ENCODE measurements at places on chromosomes 4 and X.

DNA sequence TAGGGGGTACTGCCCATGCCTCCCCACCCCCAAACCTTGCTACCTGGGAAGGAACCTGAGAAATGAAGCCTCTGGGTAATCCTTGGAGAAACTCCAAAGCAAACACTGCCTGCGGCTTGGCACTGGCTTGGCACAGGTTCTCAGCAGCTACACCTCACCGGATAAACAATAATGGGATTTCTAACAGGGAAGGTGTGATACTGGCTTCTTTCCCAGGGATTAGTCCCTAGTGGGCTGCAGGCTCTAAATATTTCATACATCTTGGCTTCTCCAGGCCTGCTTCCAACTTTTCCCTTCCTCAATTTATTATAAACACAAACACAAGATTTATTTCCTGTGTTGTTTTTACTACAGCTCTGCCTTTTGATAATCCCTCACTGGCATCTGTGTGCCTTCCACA lies 12.5 kb downstream of the SEC24D start:
- no peak overlapping the region for H3K27ac ChIP-seq
- no peak overlapping the region for H3K4me3 ChIP-seq
- H3K4me1 ChIP-seq: no peaks in the 10 kb centered on the region
- DNase-seq: no peak
- no peaks in the 10 kb centered on the region for H3K27me3 ChIP-seq

DNA sequence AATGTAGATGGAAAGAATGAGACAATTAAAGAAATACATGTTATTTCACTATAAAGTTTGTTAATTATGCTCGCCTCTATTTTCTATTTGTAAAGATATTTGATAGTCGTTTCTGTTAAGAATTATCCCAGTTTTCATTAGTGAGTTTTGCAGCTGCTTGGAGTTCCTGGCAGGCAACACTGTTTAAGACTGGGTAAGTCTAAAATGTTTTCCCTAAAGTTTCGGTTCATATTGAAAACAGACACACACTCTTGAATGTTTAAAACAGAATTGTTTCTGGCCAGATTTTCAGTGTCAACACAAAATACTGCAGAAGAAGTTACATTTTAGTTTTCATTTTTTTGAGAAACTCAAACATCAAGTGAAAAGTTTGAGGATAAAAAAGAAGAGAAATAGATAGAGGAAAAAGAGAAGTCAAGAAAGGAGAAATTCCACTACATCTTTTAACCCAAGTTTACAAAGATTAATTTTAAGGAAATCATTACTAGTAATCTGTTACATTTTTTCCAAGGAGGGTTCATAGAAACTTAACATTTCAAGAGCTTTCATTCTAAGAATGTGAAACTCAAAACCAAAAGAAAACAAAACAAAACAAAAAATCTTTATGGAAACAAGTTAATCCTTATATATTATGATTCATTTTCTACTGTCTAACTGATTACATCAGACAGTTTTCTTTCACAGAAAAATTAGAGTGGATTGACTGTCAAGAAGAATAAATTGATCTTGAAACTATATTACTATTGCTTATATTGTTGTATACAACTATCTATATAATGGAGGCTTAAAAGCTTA lies 305.5 kb downstream of the FAT4 start:
- no peaks in the 10 kb centered on the region for H3K27me3 ChIP-seq
- no peak overlapping the region for H3K27ac ChIP-seq

- no peak overlapping the region for H3K27ac ChIP-seq
- DNase-seq: no peak
- no peaks in the 10 kb centered on the region for H3K36me3 ChIP-seq
- H3K27me3 ChIP-seq: no peaks in the 10 kb centered on the region
- H3K4me1 ChIP-seq: no peaks in the 10 kb centered on the region
- H3K4me3 ChIP-seq: no peak overlapping the region
These were observed 369.5 kb upstream of the SMIM31 start for GRCh38 chr4:164384416-164384815.

DNA sequence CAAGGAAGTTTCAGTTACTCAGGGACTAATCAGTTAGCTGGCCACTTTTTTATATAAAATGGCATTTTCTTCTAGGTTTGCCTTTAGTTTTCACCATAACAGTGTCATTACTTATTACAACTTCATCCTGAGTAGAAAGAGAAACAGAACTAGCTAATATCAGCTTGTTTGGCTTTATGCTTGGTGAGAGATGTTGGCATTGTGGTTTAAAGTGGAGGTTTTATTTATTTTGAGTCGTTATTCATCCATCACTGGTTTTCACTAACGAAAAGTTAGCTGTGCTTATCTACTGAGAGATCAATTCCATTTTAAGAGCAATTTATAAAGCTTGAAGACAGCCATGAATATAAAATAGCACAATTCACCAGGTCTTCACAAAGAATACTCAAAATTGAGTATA lies 714.5 kb downstream of the GRID2 start:
- no peak for DNase-seq
- no peak overlapping the region for H3K4me3 ChIP-seq
- H3K36me3 ChIP-seq: no peaks in the 10 kb centered on the region
- no peaks in the 10 kb centered on the region for H3K27me3 ChIP-seq
- H3K27ac ChIP-seq: no peak overlapping the region

GRCh38 chrX:67718926-67719325 lies 175.1 kb downstream of the AR start:
- H3K27me3 ChIP-seq: no peaks in the 10 kb centered on the region
- no peak overlapping the region for H3K4me3 ChIP-seq
- no peaks in the 10 kb centered on the region for H3K4me1 ChIP-seq
- no peak for DNase-seq
- no peaks in the 10 kb centered on the region for H3K36me3 ChIP-seq
- no peak overlapping the region for H3K27ac ChIP-seq

GRCh38 chr4:1207157-1207470 lies 34.7 kb upstream of the SPON2 start:
- no peaks in the 10 kb centered on the region for H3K36me3 ChIP-seq
- H3K27ac ChIP-seq: no peak overlapping the region
- DNase-seq: peak; percentile 27
- no peak overlapping the region for H3K4me3 ChIP-seq
- H3K4me1 ChIP-seq: no peaks in the 10 kb centered on the region

DNA sequence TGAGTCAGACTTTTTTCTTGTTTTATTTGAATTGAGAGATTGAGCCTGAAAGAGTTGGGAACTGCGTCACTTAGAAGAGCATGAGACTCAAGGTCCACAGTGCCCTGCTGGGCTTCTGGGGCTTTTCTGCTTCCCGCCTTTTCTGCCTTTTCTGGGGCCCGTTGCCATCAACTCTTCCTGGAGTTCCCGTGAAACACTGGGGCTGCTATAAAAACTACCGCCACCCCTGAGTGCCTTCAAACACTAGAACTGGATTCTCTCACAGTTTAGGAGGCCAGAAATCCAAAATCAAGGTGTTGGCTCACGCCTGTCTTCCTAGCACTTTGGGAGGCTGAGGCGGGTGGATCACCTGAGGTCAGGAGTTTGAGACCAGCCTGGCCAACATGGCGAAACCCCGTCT lies 49.8 kb downstream of the RWDD4 start:
- H3K4me3 ChIP-seq: no peak overlapping the region
- no peaks in the 10 kb centered on the region for H3K4me1 ChIP-seq
- H3K27me3 ChIP-seq: no peaks in the 10 kb centered on the region
- H3K36me3 ChIP-seq: no peaks in the 10 kb centered on the region
- no peak overlapping the region for H3K27ac ChIP-seq
- DNase-seq: no peak

DNA sequence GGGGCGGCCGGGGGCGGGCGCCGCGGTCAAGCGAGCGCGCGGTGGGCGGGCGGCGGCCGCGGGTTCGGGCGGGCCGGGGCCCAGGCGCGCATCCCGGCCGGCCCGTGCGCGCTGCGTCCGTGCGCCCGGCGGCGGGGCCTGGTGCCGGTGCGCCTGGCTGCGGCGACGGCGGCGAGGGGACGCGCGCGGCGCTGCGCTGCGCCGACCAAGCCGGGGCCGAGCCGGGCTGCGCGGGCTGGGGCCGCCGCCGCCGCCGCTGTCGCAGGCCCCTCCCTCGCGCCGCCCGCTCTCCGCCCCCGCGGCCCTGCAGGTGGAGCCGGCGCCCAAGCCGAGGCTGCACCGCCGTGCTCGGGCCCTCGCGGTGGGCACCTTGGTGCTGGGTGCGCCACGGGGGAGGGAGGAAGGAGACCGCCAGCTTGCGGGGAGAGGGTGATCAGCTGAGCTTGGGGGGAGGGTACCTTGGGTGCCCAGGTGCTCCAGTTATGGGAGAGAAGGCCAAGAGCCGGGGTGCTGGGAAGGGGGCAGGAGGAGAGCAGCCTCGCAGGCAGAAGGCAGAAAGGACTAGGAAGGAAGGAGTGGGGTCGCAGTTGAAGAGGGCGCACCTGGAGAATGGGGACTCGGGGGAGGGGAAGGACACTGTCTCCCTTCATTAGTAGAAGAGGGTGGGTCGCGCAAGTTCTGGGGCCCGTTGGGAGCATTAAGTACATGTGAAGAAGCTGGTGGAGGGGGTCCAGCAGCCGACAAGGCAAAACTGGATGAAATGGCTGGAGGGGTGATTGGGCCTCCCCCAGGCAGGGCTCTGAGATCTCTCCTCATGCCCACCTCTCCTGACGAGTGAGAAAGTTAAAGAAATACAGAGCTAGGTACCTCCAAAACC lies at the start of gene PPP2R2C:
TSS of gene PPP2R2C (minus strand) at position 228 of the 877 bp plus-strand sequence. CDS start 385 bp downstream, outside the sequence.
- no peak for DNase-seq
- no peak within 1 kb of the TSS for H3K27ac ChIP-seq

DNA sequence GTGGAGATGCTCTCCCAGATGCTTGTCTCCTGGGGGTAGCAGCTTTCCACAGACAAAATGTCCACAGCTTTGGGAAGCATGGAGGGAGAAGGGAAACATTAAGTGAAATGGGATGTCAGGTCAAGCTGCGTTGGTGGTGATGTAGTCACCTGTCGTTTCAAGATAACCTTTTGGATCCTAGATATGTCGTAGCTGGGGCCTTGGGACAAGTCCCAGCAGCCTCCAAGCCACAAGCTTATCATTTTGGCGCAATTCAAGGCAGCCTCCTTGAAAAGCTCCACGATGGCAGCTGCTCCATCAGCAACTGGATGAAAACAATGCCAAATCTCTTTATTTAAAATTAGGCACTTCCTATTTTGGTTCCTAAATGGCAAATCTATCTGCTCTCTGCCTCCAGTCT lies 52.0 kb downstream of the RTL9 start:
- no peak overlapping the region for H3K27ac ChIP-seq
- no peaks in the 10 kb centered on the region for H3K36me3 ChIP-seq
- H3K27me3 ChIP-seq: no peaks in the 10 kb centered on the region
- no peak for DNase-seq
- no peaks in the 10 kb centered on the region for H3K4me1 ChIP-seq
